Stimulated activated CD8-positive, alpha-beta memory T cell treated with anti-CD3 and anti-CD28 coated beads, Interleukin-4, amount 100 ng/mL, for 4 hours (primary cell): ENCODE measurements at places on chromosomes 4 and X.
A peak's percentile ranks its signal among the peaks of the same experiment; 100 is the strongest.

DNA sequence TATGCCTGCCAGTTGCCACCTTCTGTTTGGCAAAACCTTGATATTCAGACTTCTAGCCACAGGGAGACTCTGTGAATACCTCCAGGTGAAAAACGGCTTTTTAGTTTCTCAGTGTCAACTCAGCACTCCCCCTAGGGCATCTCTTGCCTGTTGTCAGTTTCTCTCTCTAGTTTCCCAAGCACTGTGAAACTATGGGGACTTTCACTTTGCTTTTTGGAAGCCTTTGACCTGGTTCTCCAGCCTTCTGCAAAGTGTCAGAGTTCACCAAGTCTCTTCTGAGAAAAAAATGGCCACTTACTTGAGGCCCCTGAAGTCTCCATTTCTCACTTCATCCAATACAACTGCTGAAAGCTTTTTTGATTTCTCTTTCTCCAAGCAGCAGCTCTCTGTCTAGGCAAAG, 521.5 kb downstream of the INPP4B start:
- no peak for DNase-seq

GRCh38 chr4:53748328-53748772, 157.1 kb upstream of the LNX1 start:
- DNase-seq, result no peak

GRCh38 chr4:123121241-123121907, 199.0 kb upstream of the NUDT6 start:
- no peak for DNase-seq

- DNase-seq, result no peak
These were observed 69.7 kb downstream of the CXXC4 start for GRCh38 chr4:104424989-104425388.

DNA sequence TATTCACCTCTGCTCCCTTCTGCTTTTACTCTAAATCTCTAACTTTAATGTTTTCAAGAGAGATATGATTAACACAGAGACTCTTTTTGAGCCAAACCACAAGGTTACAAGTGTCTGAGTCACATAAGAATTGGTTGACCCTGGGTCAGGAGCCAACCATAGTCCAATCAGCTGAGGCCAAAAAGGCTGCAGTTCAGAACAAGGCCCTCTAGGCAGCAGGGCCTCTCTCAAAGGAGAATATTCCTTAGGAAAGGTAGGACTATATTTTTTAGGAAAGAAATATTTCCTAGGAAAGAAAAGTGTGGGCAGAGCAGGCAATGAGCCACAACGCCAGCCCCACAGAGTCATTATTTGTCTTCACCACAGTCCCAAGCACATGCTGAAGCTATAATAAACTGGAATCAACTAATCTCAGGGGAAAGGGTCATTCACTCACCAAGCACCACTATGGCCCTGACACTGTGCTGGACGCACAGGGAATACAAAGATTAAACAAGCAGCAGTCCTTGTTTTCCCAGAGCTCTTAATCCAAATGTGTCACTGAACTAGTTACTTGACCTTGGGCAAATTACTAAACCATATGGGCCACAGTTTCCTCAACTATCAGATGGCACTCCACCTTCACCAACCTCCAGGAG, 2.2 kb downstream of the ATP8A1 start:
- no peak for DNase-seq

GRCh38 chr4:14848229-14848628, 154.1 kb upstream of the CPEB2 start:
- DNase-seq, result no peak

GRCh38 chr4:80229590-80229989, 32.3 kb downstream of the PRDM8 start:
- no peak for DNase-seq

- no peak for DNase-seq
These were observed 20.6 kb downstream of the SLC39A8 start for GRCh38 chr4:102324730-102325129.

DNA sequence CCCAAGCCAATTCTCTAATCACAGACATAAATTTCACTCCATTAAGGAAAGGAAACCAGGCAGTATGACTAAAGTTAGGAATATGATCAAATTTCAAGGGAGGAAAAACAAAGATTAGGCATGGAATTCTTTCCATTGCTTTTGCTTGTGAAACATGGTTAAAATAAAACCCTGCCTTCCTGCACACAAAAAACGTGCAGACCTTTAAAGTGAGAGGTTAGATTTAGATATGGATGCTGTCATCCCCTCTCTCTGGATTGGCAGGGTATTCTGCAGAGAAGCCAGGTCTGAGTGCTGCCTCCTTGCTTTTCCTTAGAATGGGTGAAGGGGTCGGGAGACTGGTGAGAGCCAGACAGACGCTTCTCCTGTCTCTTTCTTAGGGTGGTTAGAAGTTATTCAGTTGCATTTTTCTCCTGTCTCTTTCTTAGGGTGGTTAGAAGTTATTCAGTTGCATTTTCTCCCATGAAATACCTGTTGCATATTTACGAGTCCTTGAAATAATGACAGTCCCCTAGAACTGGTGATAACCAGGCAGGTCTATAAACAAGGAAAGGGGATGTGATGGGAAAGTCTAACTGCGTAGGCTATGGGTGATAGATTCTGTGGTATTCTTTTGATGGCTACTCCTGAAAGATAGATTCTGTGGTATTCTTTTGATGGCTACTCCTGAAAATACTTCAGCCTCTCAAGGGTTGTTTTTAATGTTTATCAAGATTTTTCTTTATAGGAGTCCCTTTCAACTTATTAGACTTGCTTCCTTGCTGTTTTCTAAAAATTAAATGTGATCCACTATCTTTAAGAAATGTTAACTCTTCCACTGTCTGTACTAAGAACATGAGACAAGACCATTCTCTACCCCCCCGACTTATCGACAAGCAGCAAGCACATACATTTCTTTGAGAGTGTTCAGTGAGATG, 163.6 kb downstream of the SPRY1 start:
- DNase-seq, result no peak

DNA sequence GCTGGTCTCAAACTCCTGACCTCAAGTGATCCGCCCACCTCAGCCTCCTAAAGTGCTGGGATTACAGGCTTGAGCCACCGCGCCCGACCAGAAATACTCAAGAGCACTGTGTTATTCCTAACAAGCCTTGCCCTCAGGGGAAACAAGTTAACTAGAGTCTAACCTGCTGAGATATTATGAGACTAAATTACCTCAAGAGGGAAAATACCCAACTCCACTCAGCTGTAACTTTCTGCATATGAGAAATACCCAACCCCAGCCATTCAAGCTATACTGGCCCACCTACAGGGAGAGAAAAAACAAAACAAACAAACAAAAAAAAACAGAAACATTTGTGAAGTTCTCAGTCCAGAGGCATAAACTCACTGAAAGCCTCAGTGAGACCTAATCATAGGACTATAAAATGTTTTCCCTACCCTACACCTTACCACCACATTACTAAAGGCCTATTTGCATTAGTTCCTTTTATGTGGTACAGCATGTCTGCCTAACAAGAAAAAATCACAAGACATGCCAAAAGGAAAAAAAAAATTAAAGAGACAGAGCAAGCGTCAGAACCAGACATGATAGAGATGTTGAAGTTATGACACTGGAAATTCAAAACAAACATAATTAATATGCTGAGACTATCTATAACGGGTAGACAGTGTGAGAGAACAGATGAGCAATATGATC, 876.0 kb downstream of the FSTL5 start:
- no peak for DNase-seq

DNA sequence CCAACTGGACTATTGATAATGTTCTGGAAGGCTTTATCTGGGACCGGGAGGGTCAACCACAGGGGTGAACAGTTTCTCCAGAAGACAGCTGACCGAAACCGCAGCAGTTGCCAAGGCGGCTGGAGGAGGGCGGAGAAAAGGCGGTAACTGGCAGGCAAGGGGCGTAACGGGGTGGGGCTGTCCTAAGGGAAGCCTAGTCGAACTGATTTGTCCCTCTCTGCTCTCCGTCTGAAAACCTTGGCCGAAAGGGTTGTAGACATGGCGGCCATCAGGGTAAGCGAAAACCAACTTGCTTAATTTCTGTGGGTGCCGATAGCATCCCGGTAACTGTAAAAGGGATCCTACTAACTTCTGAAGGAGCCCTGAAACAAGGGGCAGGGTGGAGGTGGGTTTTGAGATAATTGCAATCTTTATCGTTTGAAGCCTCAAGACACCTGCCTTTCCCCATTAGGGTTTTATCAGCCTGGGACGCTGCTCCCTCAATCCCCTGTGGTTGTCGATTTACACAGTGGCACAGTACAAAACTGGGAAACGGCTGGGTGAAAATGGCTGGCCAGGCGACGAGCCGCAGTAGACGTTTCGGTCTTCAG, at the start of gene APOOL:
Gene APOOL (plus strand): TSS at position 223 of the 590 bp plus-strand sequence. CDS start 36 bp downstream, at position 259.
- peak; percentile 42 for DNase-seq

- DNase-seq, result no peak
These were observed 8.1 kb upstream of the COMMD8 start for GRCh38 chr4:47471591-47471990.

GRCh38 chrX:12817528-12817927, 26.3 kb downstream of the PRPS2 start:
- no peak for DNase-seq

- no peak for DNase-seq
These were observed 45.0 kb upstream of the USP46 start for GRCh38 chr4:52704133-52704532.

- no peak for DNase-seq
These were observed 492.0 kb downstream of the PCDH11X start for GRCh38 chrX:92270936-92271855.

GRCh38 chr4:90757534-90758060, 630.4 kb downstream of the CCSER1 start:
- DNase-seq, result no peak

- no peak for DNase-seq
These were observed 257.4 kb upstream of the AGA start for GRCh38 chr4:177699365-177700213.

- no peak for DNase-seq
These were observed 42.8 kb downstream of the RNF150 start for GRCh38 chr4:141090473-141090872.

DNA sequence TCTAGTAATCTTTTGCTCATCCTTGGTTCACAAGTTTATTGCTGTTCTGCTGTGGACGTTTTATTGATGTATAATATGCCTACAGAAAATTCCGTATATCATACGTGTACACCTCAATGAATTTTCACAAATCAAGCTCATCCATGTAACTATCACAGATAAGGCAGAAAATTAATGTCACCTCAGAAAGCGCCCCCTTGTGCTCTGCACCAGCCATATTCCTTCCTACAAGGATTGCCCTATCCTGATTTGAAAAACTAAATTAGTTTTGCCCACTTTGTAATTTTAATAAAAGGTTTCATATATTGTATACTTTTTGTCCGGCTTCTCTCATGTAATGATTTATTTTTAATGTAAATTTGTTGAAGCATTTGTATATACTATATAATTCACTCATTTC, 390.8 kb downstream of the ADGRL3 start:
- no peak for DNase-seq

DNA sequence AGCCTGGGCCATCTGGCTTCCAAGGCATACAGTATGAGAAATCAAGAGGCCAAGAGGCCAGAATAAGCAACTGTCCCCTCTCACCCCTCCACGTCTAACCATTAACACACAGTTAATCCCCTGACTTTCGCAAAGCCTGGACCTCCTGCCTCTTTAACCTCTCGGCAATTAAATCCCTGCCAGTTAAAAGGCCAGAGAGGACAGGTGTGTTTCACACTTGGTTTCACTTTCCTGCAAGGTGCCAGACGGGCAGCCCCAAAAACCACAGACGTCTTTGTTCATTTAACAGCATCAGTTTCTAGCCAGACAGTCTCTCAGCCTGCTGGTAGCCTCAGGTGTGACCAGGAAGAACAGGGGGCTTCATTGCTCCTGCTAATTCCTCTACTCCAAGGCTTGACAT, 91.1 kb upstream of the KIT start:
- DNase-seq, result no peak

- no peak for DNase-seq
These were observed 143.5 kb upstream of the LNX1 start for GRCh38 chr4:53734584-53735353.

DNA sequence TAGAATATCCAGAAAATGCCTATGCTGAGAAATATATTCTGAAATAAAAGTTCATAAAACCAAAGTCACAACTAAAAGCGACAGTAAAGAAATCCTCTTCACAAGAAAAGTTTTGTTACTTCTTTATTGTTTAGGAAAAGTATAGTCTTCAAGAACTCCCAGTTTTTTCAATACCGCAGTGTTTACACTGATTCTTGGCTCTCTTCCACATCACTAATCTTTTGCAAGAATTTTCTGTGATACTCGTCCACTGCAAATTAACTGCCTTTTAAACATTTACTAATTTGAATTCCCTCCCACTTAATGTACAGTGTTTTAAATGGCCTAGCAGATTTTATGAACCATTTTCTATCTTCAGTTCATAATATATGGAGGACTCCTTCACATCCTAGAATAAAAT, 65.1 kb downstream of the HPGDS start:
- no peak for DNase-seq

DNA sequence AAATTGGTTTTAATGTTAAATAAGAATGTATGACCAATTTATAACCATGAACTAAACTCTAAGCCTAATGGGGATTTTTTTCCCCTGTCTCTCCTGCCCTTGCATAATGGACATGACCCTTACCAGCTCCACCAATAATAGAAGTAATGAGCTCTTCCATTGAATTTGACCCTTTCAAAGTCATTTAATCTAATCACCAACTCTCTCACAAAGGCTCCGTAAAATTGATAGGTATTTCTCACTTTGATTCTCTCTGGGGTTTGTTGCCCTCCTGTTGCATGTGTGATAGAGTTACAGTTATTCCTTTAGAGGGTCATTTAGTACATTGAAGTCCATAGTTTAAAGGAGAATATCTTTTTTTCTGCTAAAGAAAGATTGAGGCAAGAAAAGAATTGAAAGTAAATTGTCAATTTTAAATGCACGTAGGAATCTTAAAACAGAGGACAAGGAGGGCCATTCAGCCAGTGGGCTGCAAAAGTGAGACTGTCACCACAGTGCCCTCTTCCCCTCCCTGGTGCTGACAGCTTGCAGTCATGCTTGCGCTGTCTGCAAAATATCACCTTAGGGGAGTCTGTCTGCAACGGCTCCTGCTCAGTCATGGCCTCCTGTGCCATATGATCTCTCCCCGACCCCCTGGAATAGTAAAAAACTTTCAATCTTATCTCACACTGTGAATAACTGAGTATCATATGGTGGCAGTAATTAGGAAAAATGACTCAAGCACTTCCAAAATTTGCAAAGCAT, 307.5 kb upstream of the GNPDA2 start:
- DNase-seq, result no peak

DNA sequence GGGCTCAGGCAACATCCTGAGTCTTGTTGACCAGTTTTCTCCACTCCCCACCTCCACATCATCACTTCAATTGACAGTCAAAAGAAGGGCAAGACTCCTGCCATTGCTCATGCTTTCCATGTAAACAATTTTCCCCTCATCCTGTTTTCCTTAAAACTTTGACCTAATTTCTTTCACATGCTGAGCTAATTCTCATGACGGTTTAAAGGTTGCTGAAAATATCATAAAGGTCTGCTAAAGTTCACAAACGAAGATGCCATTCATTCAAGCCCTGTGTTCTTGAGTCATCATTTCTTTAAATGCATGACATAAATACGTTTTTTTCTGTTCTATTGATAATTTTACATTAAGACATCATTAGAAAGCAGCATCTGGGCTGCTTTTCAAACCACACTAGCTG, 353.9 kb downstream of the NKX6-1 start:
- no peak for DNase-seq
